Smooth muscle cell of the umbilical artery (primary cell): ENCODE measurements at places on chromosomes 4 and X. TPM values are rescaled to one million over a fixed set of nuclear protein-coding genes. Genes with fewer than 3 reads are reported as not detected.

FRAS1 gene
- 3.9 and 5.3 TPM in 2 replicates for total RNA-seq

DCLK2 gene
- total RNA-seq = 9.2 and 10.1 TPM in 2 replicates

FAM133A gene
- total RNA-seq = 0.09 and 0.59 TPM in 2 replicates

PCDH7 gene
- 36.0 and 64.1 TPM in 2 replicates for total RNA-seq

SPANXA2 gene
- not detected in 2 replicates for total RNA-seq

NRK gene
- total RNA-seq = 0.51 and 1.8 TPM in 2 replicates

LUZP4 gene
- not detected in 2 replicates for total RNA-seq

FOXO4 gene
- total RNA-seq = 3.5 and 4.2 TPM in 2 replicates

CDX4 gene
- total RNA-seq = not detected in 2 replicates
